ENCODE measurements at places on chromosomes 2 and 18.

- no peak for DNase-seq
Observed at GRCh38 chr18:36205166-36205565, 17.9 kb downstream of the MOCOS start.

DNA sequence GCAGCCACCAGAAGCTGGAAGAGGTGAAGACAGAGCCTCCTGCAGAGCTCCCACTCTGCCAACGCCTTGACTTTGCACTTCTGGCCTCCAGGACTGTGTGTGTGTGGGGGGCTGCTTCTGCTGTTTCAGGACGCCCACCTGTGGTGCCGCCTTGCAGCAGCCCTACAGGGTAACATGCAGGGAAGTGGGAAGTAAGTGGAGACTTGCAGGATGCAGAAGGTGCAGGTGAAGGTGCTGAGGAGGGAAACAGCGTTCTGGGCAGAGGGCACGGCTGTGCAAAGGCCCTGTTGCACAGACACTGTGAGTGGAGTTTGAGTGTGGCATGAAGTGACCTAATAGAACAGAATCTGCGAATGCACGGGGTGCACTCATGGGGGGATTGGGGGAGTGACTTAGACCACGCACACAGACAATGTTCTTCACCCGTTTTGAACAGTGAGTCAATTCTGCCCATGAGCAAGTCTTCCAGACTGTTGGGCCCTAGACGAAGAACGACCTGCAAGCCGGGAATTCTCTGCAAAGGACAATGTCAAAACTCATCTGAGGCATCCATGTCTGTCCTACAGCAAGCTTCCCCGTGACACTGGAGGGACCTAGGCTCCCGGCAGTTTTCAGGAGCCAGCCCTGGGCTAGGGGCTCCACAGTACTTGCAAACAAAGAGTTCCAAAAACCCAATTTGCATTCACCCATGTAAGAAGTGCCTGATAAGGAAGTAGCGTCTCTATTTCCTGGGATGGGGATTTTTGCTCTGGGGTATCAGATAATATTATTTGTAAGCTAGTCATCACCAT is 19.0 kb downstream of the MBP start:
- no peak for DNase-seq

DNA sequence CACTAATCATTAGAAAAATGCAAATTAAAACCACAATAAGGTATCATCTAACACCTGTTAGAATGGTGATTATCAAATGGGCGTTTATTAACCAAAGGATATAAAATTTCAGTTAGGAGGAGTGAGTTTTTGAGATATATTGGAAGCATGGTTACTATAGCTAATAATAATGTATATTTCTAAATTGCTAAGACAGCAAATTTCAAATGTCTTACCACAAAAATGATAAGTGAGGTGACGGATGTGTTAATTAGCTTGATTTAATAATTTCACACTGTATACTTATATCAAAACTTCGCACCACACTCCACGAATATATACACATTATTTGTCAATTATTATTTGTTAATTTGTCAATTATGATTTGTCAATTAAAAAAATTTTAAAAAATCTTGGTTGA is 227.2 kb upstream of the DDX18 start:
- no peak for DNase-seq

DNA sequence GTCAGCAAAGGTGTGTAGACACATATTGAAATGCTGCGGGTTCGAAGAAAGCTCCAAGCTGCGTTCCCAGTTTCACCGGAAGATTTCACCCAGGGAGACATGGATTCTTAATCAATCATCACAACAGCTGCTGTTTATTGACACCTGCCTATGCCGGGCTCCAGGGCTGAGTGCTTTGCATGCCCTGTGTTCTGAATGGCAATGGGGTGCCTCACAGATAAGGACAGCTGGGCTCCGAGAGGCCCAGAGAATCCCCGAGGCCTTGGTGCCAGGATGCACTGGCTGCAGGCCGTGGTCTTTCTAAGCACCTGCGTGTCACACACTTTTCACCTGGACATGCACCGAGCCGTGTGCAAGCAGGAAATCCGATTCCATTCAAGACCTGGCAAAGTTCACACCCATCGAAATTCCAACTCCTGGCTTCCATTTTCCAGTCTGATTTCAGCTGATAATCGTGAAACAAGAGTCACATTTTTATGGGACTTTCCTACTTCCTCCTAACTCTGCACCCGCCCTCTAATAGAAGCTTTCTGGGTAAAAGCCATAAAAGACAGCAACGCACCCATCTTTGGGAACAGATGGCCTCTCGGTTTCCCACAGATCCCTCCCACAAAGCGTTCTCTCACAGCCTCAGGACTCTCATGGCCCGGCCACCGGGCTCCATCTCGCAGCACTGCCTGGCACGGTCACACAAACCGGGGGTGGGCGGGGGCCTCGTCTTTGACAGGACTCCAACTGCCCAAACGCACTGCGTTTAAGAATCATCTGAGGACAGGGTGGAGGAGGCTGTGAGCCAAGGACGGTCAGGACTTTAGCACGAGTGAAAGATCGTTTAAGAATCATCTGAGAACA is 245.6 kb upstream of the SALL3 start:
- DNase-seq = no peak

DNA sequence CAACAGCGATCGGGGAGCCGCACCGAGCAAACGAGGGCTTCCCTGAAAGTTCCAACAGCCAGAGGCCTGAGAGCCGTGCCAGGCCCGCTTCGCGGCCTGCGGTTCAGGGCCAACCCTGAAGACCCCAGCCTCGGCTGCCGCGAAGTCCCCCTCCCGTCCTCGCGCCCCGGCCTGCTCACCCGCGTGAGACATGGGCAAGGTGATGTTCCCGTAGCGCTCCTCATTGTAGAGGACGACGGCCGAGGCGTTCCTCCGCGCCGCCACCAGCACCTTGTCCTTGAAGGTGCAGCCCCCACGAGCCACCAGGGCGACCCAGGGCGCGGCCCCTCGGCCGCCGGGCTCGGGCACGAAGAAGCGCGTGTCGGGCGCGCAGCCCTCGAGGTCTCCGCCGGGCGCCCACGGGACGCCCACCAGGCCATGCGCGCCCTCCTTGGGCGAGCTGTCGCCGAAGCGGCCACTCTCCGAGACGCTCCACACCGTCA is 510 bp downstream of the RNF149 start:
- DNase-seq = no peak

- DNase-seq = no peak
Observed at GRCh38 chr2:173754837-173755236, 210.3 kb downstream of the SP3 start.

GRCh38 chr2:2331881-2332280 is 806 bp upstream of the MYT1L start:
- no peak for DNase-seq

GRCh38 chr2:119264781-119265692 is 41.4 kb downstream of the STEAP3 start:
- peak; percentile 75 for DNase-seq

GRCh38 chr2:39739386-39739785 is 39.7 kb downstream of the THUMPD2 start:
- no peak for DNase-seq

- no peak for DNase-seq
Observed at GRCh38 chr2:67880291-67880761, 182.5 kb downstream of the C1D start.

DNA sequence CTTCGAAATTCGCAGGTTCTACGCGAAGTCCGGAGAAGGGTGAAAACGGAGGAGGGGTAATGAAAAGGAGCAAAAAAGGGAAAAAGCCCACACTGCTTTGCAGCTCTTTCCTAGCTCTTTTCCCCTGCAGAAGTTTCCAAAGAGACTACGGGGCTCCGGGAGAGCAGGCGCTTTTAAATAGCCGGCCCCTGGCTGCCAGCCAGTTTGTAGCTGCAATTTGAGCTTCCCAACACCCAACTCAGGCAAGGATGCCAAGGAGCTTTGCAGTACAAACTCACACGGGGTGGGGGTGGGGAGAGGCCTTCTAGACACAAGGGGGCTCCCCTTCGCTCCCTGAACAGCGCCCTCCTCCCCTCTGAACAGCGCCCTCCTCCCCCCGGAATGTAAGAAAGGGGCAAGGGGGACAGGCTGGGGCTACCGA is at the start of gene IGFBP5:
TSS of gene IGFBP5 (minus strand) at position 149 of the 421 bp plus-strand sequence. CDS start 774 bp downstream, outside the sequence.
- peak; percentile 85 for DNase-seq

- no peak for DNase-seq
Observed at GRCh38 chr2:95401480-95401879, 1.0 kb upstream of the FAHD2A start.

DNA sequence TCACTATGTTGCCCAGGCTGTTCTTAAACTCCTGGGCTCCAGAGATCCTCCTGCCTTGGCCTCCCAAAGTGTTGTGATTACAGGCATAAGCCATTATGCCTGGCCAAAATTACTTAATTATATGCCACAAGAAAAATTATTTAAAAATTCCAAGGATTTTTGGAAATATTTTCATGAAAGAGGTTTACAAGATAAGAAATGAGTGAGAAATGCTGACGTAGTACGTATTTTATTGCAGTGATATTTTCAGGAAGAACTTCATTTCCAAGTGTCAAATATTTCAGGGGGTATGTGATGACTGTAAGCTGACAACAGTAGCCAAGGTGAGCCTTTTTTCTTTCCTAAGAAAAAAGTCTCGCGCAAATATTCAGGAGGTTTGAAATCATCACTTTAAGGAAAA is 20.8 kb downstream of the NIF3L1 start:
- no peak for DNase-seq

GRCh38 chr2:175366815-175367214 is 185.3 kb upstream of the ATP5MC3 start:
- peak; percentile 68 for DNase-seq

DNA sequence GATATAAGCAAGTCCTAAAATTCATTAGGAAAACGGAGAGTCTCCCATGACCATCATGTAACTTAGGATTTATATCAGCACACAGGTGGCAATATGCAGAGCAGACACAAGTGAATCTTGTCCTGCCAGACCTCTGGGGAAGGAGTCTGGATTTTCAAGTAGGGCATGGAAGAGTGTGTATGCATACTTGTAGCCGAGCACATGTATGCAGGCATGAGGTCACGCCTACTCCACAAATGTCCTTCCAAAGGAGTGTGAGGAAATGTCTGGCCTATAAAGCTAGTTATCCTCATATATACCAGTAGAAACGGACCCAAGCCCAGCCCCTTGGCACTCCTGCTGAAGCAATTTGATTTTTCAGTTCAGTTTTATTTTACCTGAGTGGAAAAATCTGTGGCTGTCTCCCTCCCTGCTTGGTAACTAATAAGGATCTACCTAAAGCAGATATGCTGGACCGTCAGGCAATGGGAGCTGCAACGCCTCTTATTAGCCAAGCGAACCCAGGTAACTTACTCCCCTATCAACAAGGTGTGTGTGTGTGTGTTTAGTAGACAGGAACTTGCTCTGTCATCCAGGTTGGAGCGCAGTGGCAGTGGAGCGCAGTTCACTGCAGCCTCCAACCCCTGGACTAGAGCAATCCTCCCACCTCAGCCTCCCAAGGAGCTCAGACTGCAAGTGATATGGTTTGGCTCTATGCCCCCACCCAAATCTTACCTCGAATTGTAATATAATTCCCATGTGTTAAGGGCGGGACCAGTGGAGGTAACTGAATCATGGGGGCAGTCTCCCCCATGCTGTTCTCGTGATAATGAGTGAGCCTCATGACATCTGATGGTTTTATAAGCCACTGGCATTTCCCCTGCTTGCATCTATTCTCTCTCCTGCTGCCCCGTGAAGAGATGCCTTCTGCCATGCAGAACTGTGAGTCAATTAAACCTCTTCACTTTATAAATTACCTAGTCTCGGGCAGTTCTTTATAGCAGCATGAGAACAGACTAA is 2.8 kb downstream of the STAT1 start:
- no peak for DNase-seq

DNA sequence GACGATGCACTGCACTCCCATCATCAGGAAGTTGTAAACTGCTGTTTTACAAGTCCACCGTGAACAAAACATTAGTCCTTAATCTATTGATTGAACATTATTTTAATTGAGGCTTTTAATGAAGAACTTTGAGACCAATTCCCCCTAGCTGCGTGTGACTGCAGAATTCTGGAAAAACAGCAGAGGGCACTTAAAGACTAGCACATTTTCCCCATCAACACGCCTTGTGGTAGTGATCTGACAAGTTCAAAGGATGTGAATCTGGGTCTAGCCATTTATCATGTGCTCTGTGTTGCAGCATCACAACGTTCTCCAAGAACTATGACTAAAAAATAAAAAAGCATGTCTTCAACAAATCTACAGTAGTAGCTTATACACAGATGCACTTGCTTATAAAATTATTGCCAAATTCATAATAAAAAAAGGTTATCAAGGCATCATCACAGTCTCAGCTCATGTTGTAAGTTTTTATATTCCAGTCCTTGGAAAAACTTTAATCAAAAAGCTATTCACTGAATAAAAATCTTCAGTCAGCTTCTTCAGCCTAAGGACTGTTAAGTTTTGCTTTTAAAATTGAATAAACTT is 35.8 kb downstream of the SKOR2 start:
- DNase-seq = peak; percentile 61

DNA sequence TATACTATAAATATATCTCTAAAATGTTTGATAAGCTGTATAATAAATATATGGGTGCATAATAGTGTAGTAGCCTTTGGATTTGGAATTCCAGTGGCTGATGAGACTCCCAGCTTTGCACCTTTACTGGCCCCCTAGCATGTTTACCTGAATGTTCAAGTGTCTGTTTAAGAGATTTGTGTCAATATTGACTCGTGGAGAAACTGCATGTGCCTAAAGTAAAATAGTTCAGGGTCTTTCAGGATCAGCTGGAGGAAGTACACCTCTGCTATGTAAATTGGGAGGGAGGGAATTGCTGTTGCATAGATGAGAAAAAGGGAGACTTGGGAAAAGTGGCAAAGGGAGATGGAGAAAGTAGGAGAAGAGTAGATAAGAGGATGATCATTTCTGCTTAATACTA is 23.9 kb downstream of the ME2 start:
- no peak for DNase-seq
